ENCODE measurements at places on chromosomes 16 and 17.

GRCh38 chr16:83215406-83216001, 588.7 kb downstream of the CDH13 start:
- no peak for DNase-seq

DNA sequence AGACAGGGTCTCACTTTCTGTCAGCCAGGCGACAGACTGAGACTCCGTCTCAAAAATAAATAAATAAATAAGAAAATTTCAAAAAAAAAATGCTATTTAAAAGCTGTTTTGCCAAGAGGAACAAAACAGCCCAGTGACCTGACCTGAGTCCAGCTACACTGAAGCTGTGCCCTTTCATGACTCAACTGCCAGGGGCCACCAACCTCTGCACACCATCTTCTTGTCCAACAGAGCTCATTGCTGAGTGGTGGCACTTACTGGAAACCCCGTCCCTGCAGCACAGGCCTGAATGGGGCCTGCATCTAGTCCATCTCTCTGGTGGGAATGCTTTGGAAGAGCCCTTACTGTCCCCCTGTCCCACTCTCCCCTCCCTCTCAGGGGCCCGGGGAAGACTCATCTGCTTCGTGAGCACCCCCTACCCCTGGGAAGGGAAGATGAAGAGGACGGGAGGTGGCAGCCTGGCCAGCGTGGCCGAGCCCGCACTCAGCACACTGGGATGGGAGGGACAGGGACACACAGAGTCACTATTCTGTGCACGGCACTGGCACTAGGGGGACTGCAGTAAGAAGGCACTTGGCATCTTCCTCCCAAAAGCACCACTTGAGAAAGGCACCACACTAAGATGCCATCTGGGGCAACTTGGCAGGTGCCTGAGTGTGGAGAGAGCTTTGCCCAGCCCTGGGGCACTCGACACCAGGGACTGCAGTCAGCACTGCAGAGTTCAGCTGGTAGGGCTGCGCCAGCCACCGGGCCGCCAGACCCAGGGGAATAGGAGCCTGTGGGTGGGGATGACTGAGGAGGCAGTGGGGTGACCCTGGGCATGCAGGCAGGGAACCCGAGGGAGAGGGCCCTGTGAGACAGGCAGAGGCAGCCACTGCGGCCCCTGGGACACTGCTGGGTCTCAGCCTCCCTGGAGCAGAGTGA, 13.5 kb downstream of the FBXO31 start:
- no peak for DNase-seq

- DNase-seq: no peak
These were observed 18.5 kb downstream of the ANKRD40 start for GRCh38 chr17:50689251-50689650.

DNA sequence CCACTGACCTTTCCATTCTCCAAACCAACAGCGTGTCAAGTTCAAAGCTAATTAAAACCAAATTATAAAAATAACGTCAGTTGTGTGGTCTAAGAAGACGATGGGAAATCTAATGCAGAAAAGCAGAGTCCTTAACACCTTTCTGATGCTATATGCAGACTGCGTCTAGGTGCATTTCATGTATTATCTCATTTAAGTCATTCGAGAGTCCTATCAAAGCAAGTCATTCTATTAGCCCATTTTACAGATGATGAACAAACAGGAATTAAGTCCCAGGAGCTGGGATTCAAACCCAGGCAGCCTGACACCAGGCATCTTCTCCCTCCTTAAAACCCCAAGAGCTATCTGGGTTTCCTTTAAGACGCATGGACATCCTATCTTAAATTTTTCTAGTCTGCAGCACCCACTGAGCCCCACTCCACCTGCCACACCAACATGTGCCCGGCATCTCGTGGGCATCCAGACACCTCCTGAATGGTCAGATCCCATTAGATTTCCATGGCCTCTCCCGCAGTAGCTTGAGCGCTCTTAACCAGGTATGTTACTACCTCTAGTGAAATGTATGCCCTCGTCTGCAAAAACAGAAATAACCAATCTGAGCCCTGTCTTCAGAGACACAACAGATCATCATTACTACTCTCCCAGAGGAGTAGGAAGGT, 115.1 kb downstream of the ZFHX3 start:
- DNase-seq: no peak

- no peak for DNase-seq
These were observed 6.9 kb downstream of the CHD9 start for GRCh38 chr16:53061701-53062159.

DNA sequence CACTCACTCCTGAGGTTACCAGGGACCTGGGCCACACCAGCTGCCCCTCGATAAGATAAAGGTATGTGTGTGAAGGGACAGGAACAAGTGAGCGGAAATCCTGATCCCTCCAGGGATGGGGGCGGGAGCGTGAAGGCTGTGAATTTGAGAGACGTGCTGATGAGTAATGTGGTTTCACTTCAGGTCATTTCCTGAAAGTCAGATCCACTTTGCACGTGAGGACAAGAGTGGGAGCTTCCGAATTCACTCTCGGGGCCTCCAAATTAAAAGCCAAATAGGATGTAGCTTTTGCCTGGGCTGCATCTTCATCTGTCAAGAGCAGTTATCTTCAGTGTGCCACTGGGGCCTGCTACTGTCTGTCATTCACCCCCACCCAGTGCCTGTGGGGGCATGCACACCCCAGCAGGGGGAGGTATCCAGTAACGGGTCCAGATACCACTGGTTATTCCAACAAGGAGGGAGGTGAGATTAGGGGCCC, 87.4 kb upstream of the LHX1 start:
- DNase-seq: no peak

DNA sequence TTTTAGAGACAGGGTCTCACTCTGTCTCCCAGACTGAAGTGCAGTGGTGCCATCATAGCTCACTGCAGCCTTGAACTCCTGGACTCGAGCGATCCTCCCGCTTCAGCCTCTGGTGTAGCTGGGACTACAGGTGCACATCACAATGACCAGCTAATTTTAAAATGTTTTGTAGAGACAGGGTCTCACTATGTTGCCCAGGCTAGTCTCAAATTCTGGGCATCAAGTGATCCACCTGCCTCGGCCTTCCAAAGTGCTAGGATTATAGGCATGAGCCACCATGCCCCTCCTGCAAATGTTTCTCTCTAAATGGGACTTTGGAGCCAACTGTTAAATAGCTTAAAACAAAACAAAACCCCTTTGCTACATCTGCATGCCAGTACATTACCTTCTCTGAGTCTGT, 82.2 kb upstream of the BRD7 start:
- DNase-seq: no peak

DNA sequence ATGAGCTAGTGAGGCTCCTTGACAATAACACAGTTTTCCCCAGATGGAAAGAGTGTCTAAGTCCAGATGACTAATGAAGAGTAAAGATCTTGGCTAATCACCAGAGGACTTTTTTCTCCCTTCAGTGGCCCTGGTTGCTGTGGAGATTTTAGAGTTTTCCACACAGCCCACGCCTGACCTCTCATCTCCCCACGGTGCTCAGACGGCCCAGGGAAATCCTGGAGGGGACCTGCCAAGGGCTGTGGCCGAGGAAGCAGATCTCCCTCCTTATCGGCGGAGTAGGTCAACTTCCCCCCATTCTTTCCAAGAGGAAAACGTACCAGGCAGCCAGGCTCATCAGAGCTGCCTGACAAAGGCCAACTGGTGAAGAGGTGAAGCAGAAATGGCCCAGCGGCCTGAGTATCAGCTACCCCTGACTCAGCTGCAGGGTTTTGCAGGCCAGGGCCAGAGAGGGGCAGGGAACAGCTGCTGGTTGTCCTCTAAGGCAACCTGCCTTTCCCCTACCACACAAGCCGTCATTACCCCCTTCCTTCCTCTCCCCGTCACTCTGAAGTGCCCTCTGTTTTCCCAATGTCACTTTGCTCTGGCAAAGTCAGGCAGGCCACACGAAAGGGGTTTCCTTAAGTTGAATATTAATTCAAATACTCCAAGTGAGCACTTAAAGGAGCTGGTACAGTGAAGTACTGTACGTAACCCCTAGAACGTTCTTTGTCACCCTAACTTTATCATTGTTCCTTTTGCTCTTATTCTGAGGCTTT, 140.2 kb upstream of the ADAMTS18 start:
- DNase-seq: no peak

GRCh38 chr17:36142806-36143205, 33.6 kb downstream of the TBC1D3B start:
- DNase-seq: no peak

DNA sequence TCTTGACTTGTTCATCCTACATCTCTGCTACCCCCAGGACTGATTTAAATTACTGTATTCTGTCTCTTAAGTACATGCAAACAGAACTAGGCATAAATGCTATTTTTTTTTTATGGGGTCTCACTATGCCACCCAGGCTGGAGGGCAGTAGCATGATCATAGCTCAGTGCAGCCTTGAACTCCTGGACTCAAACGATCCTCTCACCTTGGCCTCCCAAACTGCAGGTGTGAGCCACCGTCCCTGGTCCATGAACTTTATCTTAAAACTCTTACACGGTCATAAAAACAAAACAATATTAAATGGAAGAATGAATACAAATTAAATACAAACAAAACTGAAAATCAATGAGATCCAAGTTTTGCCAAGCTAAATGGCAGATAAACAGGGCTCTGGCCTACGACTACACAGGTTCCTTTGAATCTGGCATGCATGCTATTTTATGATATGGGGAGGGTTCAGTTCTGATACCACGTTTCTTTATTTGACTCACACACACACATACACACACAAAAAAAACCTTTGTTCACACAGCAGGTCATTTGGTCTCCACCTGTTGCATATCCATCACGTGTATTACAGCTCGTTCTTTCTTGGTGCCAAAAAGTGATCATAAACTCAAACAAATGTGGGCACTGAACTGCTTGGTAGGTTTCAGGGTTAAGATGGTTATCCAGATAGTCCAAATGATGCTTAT, 1.1 kb upstream of the PKD1L3 start:
- no peak for DNase-seq

DNA sequence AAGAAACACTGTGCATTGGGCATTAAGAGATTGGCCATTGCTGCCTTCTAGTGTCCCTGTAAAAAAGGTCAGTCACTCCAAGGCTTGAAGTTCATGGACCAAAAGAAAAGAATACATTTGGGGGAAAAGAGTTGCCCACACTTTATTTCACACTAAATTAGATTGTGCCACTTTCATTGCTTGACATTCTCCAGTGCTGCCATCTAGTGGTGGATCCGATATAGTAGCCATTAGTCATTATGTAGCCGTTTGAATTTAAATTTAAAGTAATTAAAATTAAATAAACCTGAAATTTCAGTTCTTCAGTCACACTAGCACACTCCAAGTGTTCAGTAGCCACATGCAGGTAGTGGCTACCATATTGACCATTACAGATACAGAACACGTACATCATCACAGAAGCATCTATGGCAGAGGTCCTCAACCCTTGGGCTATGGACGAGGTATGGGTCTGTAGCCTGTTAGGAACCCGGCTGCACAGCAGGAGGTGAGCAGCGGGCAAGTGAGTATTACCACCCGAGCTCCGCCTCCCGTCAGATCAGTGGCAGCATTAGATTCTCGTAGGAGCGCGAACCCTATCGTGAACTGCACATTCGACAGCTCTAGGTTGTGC, 21.9 kb upstream of the CDH5 start:
- no peak for DNase-seq

All from esophagus squamous epithelium (tissue), 5 donors.